ENCODE measurements at places on chromosomes 1 and 21.

GRCh38 chr21:17416139-17416538 lies 96.7 kb upstream of the CXADR start:
- no peak for DNase-seq

GRCh38 chr1:19042675-19043578 lies 86.5 kb upstream of the IFFO2 start:
- no peak for DNase-seq

DNA sequence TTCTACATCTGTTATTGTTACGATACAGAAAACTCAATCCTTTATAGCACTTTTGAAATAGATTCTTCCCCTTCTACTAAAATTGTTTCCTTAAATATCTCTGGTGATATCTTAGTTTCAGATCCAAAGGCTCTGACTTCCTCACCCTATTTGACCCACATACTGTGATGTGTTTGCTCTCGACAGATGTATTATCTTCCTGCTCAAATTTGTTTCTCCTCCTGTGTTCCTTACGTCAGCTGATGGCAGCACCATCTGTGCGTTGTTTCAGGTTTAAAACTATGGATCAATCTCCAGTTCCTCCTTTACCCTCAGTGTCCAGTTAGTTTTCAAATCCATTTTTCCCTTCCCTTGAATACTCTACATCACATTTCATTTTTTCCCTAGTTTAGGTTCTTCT lies 274.4 kb downstream of the RYR2 start:
- DNase-seq: no peak

DNA sequence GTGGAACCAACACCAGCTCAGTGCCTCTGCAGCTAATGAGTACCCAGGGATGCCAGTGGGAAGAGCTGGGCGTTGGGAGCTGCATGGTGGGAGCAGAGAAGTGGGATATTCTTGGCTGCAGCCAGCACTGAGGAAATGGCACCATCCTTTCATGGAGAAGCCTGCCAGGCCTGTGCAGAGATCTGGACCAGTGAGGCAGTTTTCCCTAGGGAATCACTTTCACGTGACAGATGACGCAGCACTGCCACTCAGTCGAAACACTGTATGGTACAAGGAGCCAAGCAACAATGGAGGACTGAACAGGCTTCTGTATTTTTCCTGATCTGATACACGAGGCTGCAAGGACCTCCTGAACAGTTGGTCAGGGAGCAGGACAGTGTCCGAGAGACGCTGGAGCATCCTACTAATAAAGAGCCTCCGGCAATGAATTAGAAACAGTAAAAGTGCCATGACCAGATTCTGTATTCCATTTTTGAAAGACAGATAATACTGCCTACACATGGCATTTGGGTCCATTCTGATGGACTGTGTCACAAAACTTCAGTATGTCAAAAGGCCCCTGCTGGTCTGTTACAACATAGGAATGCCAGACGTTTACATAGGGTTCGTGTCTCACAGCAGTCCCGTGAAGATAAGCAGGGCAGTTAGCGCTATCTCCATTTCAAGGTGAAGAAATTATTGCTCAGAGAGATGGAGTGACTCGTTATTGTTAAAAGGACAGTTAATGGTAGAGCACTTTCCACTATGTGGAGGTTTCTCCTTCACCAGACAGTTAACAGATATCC lies 44.0 kb upstream of the LMO4 start:
- DNase-seq: no peak

GRCh38 chr1:233689017-233689747 lies 75.3 kb downstream of the KCNK1 start:
- DNase-seq: no peak

- no peak for DNase-seq
These were observed 83.9 kb downstream of the NAV1 start for GRCh38 chr1:201622824-201623223.

DNA sequence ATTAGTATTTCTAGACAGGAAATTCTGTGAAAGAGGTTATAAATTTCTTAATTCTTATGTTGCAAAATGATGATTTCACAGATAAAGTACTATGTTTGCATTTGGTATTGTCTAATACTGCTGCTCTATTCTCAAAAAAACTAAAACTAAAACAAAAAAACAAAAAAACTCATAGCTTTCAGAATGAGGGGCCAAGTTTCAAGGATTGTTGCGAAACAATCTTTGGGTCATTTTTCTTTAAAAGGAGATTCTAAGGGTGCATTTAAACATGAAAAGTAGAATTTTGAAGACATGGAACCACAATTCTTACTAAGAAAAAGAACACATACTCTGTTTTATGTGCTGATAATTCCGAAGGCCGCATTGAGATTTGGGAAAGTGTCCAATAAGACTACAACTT lies 645.1 kb downstream of the ADGRL2 start:
- DNase-seq: no peak

DNA sequence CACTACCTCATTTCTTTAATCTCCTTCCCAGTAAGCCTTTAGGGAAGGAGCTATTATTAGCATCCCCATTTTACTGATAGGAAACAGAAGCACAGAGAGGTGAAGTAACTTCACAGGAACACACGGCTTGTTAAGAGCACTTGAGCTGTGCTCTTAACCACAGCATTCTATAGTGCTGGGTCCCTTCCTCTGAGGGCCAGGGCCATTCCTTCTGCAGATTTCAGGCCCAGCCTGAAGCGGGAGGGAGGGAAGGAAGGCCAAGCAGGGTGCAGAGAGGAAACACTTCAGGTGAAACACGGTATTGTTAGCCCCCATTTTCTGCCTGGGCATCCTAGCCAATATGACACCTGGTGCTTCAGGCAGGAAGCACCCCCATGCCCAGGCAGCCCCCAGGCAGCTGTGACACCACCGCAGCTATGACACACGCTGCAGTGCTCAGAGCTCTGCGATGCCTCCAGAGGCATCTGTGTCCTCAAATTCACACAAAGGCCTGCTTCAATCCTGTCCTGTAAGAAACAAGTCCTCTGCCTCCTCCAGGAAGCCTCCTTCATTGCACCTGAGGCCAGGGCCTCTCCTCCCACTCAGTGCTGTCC lies 4.5 kb upstream of the EXTL1 start:
- DNase-seq: no peak

DNA sequence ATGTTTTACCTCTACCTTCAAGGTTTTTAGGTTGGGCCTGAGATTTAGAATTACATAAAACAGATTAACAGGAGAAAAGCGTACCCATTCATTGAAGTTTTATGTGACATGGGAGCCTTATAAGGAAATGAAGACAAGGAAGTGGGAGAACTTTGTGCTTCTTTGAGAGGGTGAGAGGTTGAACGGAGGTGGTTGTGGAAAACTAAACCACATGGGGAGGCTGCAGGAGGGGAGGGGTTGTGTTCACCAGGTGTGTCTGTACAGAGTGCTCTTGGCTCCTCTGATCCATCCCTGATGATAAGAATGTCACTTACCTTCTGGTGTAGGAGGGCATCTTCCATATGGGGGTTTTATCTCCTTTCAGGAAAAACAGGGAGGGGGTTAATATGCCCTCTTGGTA lies 2.7 kb downstream of the SLX9 start:
- no peak for DNase-seq

DNA sequence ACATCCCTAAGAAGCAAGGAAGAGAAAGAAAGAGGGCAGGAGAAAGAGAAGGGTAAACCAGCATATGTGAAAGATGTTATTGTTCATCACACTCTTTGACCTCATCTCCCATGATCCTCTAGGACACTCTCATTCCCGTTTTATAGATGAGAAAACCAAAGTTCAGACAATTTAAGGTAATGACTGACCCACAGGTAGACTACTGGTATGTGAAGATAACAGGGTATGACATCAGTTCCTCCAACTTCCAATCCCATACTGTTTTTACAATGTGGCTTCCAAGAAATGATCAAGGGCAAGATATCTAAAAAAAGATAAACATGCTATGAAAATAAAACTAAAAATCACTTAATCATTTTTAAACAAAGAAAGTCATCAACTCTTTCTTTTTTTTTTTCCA lies 95.2 kb upstream of the TNFSF4 start:
- no peak for DNase-seq

DNA sequence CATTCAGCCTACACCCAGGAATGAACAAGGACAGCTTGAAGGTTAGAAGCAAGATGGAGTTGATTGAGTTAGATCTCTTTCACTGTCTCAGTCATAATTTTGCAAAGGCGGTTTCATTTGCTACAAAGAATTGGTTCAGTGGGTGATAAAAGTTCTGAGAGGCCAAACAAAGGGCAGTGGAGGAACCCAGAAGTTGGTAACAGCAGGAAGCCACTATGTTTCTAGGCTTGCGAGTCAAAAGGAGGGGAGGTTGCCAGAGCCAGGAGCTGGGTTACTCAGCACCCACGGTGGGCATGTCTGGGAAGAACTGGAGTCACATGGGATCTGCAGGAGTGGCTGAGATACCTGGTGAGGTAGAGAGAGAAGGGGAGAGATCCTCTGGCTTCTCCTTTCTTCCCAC lies 64.2 kb upstream of the MRPS6 start:
- DNase-seq: no peak

- no peak for DNase-seq
These were observed 23.8 kb downstream of the LHX4 start for GRCh38 chr1:180253585-180254495.

DNA sequence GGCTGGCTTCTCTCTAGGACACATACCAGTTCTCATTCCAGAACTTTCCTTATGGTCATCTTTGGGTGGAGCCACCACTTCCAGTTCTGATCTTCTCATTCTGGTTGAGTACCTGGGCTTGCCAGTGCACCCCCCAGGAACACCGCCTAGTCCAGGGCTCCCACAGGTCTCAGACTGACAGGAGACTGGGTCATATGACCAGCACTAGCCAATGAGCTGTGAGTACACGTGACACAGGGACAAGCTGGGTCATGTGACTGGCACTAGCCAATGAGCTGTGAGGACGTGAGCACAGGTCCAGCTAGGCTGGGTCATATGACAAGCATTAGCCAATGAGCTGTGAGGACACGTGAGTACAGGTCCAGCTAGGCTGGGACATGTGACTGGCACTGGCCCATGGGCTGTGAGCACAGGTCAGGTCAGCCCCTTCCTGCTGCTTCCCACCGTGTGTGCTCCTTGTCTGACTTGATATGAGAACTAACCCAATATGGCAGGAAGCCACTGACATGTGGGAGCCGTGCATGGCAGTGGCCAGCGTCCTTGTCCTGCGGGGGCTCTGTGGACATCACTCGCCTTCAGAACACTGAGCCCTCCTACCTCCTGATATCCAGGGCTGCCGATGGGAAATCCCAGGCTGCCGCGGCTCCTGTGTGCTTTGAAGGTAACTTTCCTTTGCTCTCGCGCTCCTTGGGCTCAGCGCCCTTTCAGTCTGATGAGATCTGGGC lies 22.7 kb downstream of the KRTAP10-1 start:
- peak; percentile 96 for DNase-seq

DNA sequence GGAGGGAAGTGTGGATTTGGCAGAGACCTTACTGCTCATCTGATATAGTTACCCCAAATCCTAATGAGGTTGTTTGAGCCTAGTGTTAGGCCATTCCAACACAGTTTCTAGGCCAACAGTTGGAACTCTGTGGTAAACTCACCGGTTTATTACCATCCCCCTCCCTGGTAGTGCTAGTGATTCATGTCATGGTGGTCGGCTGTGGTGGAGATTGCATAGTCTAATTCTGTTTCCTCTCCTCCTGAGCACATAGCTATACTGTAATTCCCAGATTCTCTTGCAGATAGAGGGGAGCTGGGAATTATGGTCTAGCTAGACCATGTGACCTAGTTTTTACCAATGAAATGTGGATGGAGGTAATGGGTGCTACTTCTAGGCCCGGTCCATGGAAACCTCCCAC lies 123.7 kb upstream of the KIF26B start:
- no peak for DNase-seq

DNA sequence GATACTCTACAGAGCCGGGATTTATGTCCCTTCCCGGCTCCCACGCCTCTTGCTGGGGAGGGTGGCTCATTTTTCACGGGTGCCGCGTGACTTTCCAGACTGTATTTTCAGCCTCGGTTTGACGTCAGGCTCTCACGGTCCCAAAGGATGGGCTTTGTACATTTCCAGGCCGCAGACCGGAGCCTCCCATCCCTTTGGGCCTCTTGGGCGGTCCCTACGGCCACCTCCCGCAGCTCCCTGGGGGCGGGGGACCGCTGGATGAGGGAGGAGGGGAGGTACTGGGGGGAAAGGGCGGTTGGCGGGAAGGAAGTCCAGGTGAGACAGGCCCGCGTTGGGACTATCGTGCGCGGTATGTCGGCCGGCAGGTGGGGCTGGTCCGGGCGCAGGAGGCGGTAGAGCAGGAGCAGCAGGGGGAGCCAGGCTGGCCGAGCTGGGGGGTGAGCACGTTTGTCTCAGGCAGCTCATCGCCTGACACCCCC lies 17.9 kb downstream of the UBL4B start:
- DNase-seq: no peak

GRCh38 chr21:44522753-44523204 lies 17.2 kb downstream of the KRTAP10-1 start:
- no peak for DNase-seq

DNA sequence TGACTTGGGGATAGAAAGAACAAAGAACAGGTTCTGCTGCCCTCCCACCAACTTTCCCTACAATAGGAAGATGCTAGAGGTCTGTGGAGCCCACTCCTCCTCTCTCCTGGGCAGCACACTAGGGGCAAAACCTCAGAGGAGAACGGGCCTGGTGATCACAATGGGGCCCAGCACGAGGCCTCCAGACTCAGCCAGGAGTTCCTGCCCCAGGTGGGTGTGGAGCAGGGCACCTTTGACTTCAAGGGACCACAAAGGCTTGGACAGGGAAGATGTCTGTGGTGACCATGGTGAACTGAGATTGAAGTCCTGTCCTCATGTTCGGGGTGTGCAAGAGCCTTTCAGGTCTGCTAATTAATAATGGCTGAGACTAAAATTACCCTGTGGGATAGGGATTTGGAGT lies 88.8 kb downstream of the LAMC2 start:
- no peak for DNase-seq

GRCh38 chr1:219801156-219801820 lies 127.1 kb downstream of the SLC30A10 start:
- no peak for DNase-seq

All from NCI-H1048 (cell line).